ENCODE measurements at places on chromosomes 4 and X. TPM values are rescaled to one million over a fixed set of nuclear protein-coding genes. Genes with fewer than 3 reads are reported as not detected.

- H3K27me3 ChIP-seq = no peaks in the 10 kb centered on the region
- no peak overlapping the region for H3K27ac ChIP-seq
- no peaks in the 10 kb centered on the region for H3K36me3 ChIP-seq
- H3K4me3 ChIP-seq = no peak overlapping the region
Measured at GRCh38 chrX:112677167-112677566, 2.6 kb downstream of the LHFPL1 start.

The TMEM150C gene
- 1.1 TPM for total RNA-seq

DNA sequence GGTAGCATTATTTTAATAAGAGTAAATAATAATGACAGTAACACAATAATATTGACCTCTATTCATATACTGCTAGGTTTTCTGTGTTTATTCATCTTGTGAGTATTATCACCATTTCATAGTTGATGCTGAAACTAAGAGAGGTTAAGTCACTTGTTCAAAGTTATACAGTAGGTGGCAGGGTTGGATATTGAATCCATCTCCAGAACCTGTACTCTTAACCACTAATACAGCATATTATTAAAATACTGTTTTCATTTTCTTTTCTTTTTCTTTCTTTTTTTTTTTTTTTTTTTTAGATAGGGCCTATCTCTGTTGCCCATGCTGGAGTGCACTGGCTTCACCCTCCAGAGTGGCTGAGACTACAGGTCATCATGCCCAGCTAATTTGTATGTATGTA, 7.1 kb upstream of the ELF2 start:
- peaks cover 2% of the 10 kb centered on the region for H3K4me1 ChIP-seq
- H3K27me3 ChIP-seq = no peaks in the 10 kb centered on the region
- H3K27ac ChIP-seq = no peak overlapping the region
- no peak for DNase-seq

The RHOH gene
- total RNA-seq = 0.79 TPM

The BMPR1B gene
- 0.66 TPM for total RNA-seq

The NSG1 gene
- 32.9 TPM for total RNA-seq

- H3K4me1 ChIP-seq = no peaks in the 10 kb centered on the region
- no peak overlapping the region for H3K27ac ChIP-seq
- no peak for DNase-seq
- no peaks in the 10 kb centered on the region for H3K36me3 ChIP-seq
- no peaks in the 10 kb centered on the region for H3K27me3 ChIP-seq
Measured at GRCh38 chr4:119774840-119775239, 146.2 kb upstream of the PDE5A start.

GRCh38 chr4:184477201-184477999, 3.0 kb upstream of the IRF2 start:
- H3K27ac ChIP-seq = no peak overlapping the region
- no peaks in the 10 kb centered on the region for H3K36me3 ChIP-seq
- no peaks in the 10 kb centered on the region for H3K27me3 ChIP-seq

GRCh38 chr4:114464726-114465272, 133.8 kb upstream of the UGT8 start:
- no peaks in the 10 kb centered on the region for H3K36me3 ChIP-seq
- DNase-seq = no peak
- no peaks in the 10 kb centered on the region for H3K4me1 ChIP-seq
- H3K27ac ChIP-seq = no peak overlapping the region
- H3K27me3 ChIP-seq = no peaks in the 10 kb centered on the region

DNA sequence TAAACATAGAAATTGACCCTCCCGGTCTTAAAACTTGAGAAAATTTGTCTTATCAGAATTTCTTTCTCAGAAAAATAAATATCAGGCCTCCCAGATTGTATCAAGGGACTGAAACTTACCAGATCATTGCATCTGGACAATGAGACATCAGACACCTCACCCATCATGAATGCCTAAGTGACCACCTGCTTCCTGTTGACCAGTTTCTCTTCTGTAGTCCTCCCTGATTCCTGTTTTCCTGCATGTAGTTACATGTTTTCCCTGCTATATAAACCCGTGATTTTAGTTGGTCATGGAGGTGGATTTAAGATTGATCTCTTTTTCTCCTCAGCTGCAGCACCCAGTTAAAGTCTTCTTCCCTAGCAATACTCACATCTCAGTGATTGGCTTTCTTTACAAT, 548.1 kb downstream of the PPP4R3C start:
- H3K27me3 ChIP-seq = no peaks in the 10 kb centered on the region
- H3K4me1 ChIP-seq = no peaks in the 10 kb centered on the region
- no peak overlapping the region for H3K4me3 ChIP-seq
- H3K36me3 ChIP-seq = no peaks in the 10 kb centered on the region
- H3K27ac ChIP-seq = no peak overlapping the region
- DNase-seq = no peak
